ENCODE measurements at places on chromosomes 5 and 9.

- DNase-seq, result no peak
These were observed 40.5 kb downstream of the BHMT start for GRCh38 chr5:79151942-79152671.

DNA sequence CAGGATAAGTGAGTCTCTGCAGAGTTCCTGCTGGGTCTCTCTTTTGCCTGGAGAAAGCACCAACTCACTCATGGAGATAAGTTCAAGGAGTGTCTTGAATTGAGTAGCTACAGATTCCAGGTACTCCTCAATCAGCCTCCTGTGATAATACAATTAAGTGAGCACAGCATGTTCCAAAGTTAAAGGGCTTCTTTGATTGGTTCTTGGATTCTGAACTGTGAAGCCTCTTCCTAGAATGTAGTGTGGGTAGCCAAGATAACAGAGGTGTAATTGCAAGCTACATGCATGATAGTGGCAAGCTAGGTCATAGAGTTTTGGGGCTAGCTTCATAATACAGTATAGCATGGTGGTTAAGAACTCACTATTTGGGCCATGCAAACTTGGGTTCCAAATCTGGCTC is 23.2 kb upstream of the CARNMT1 start:
- DNase-seq, result no peak

DNA sequence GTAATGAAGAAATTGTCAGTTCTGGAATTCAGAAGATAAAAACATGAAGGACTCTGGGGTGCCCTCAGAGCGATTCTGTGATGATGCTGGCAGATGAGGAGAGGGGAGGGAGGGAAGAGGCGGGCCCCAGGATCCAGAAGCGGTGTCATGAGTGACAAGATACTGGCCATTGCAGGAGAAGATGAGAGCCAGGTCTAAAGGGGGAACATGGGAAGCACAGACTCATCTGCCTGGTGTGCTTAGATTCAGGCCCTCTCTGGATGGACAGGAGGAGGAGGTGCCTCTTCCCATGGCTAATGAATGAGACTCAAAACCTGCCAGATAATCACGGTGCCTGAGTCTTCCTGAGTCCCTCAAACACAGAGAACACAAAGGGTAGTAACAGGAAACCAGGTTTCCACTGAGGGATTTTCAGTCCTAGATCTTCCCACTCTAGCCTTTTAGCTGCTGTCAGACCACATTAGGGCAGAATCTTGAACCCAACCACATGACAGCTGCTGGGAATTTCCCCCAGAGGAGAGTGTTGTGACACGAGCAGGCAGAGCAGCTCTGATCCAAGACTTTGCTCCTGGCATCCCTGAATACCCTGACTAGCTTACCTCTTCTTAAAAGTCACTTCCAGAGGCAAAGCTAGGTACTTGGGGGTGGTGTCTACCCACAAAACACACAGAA is 28.2 kb upstream of the HSPA9 start:
- peak; percentile 78 for DNase-seq

DNA sequence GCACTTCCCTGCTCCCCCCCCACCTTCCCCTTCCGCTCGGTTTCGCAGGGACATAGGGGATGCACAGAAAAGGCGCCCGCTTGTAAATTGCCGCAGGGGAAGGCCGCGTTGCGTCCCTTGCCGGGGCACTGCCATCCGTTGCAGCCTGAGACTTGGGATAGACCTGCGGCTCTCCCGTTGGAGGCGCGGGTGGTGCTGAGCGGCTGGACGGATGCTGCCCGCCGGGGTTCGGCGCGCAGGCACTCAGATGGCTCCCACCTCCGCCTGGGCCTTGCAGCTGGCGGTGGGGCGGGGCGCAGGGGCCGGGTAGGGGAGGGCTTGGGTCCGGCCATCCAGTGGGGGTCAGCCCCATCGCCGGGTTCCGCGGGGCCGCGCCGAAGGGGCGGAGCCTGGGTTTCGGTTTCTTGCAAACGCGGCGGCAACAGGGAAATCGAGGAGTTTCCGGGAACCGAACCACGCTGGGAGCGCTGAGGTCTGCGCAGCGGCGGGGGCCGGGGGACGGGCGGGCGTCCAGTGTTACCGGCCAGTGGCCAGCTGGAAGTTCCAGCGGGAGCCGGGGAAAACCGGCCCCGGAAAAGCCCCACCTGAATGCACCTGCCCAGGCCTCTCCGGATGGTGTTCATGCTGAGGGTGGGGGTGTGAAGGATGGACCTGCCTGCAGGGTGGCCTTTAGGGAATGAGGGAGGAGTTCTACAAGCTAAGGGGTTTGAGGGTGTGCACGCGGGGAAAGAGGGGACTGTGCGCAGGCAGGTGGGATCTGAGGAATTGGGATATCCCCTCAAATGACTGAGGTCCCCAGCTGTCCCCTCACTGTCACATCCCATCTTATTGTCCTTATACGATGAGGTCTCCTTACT is 6.3 kb upstream of the IRF1 start:
- peak; percentile 86 for DNase-seq

GRCh38 chr5:10059980-10060379 is 189.7 kb downstream of the ATPSCKMT start:
- DNase-seq, result no peak

DNA sequence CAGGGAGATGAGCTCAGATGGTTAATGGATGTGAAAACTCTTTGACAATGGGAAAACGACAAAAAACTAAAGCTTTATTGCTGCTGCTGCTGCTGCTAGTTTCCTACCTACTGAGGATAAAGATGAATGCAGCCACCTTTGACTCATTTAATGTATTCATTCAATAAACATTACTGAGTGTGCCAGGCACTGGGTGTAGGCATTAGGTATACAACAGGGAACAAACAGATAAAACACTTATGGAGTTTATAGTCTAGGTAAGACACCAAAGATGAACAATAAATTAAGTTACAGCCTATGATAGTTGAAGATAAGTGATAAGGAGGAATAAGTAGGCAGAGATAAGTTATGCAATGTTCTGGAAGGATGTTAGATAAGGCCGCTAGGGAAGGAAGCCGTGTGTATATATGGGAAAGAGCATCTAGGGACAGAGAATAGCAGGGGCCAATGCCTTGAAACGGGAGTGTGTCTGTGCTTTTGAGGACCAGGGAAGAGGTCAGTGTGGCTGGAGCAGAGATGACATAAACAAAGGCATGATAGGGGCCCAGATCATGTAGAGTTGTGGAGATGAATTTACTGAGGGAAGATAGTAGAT is 477.6 kb downstream of the NTRK2 start:
- DNase-seq, result no peak

Data from LHCN-M2 (cell line).